ENCODE measurements at places on chromosomes 2 and 18.

DNA sequence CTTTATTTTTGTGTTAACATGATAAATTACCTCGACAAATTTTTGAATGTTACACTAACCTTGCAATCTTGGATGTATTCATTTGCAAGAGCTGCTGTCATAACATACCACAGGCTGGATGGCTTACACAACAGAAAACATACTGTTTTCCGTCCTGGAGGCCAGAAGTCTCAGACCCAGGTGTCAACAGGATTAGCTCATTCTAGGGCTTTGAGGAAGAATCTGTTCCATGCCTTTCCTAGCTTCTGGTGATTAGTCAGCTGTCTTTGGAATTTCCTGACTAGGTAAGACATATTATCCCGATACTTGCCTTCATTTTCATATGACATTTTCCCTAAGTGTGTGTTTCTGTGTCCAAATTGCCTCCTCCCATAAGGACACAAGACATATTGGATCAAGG, 188.6 kb upstream of the CDH19 start:
- DNase-seq: no peak

GRCh38 chr2:219378163-219378851, 9.4 kb downstream of the DNPEP start:
- no peak for DNase-seq

DNA sequence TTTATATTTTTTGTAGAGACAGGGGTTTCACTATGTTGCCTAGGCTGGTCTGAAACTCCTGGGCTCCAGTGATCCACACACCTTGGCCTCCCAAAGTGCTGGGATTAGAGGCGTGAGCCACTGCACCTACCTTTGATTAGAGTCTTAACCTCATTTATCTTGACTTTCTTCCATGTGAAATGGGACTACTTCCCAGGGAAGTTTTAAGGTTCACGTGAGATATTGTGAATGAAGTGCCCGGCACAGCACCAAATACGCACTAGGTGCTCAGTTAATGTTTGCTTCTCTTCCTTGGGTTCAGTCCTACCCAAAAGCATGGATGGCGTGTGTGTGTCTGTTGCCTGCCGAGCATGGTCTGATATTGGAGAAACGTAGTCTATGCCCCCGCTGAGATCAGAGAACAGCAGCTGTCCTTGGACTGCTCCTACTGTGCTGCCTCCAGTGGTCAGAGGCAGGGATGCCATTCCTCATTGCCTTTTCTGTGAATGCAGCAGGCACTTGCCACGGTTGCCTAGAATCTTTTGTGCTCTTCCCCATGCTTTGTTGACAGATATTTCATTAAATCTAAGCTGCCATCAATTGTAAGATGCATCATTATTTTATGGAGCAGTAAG, 12.3 kb upstream of the TFCP2L1 start:
- DNase-seq: no peak

- no peak for DNase-seq
Measured at GRCh38 chr2:94995553-94996304, 29.8 kb upstream of the MAL start.

GRCh38 chr2:162731917-162732804, 106.4 kb downstream of the KCNH7 start:
- DNase-seq: no peak

DNA sequence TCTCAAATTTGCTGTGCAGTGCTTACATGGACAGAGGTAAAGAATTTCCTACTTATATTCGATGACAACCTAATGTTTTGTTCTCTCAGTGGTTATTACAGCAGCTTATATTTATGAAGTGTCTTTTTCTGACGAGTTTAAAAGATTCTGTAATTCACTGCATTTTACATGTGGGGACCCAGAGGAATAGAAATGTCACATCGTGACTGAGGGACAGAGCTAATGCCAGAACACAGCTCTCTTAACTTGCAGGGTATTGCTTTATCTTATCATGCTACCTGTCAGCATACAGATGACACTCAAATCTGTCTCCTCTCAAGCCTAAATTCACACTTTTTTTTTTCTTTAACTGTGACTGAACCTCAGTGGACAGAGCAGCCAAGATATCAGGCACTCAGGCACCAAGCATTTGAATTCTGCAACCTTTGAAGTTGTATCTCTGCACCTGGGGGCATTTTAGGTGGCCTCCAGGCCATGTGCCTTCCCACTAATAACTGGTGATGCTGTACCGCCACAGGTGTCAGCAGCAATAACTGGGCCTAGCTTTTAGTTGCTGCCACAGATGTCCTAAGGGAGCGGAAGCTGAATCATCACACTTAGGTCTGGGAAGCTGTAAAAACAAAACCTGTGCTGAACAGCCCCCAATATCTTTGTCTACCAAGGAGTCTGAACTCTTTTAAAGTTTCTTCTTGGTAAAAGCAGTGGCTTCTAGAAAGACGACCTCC, 315.8 kb upstream of the NRP2 start:
- no peak for DNase-seq

Data from NCI-H1105 (cell line).